Osteocyte (in vitro differentiated cells): ENCODE measurements at places on chromosomes 6 and 20. TPM values are rescaled to one million over a fixed set of nuclear protein-coding genes. Genes with fewer than 3 reads are reported as not detected.

GRCh38 chr20:38764567-38765318 is 16.5 kb downstream of the ACTR5 start:
- no peak for DNase-seq

DNA sequence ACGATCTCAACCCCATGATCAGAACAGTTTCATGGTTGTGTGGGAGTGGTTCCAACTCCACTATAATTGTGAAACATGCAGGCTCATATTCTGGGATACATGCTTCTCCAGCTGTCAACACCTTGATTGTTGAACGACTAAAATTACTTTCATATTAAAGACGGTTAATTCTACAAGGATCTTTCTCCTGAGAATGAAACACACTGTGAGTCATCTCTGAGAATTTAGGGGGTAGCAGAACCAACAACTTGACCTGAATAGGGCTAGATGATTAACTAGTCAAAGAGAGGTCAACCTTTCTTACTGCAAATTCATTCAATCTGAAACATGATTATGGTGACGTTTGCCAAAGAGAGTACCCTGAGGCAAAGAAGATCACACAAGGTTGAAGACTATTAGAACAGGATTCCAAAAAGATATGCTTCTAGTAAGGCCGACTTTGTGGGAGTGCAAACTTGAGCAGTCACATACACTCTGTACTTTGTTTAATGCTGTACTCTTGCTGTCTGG is 175.2 kb upstream of the CITED2 start:
- DNase-seq, result no peak

- DNase-seq, result no peak
Observed at GRCh38 chr6:40456390-40457013, 130.7 kb downstream of the LRFN2 start.

- no peak for DNase-seq
Observed at GRCh38 chr6:128491610-128492206, 28.7 kb downstream of the PTPRK start.

DNA sequence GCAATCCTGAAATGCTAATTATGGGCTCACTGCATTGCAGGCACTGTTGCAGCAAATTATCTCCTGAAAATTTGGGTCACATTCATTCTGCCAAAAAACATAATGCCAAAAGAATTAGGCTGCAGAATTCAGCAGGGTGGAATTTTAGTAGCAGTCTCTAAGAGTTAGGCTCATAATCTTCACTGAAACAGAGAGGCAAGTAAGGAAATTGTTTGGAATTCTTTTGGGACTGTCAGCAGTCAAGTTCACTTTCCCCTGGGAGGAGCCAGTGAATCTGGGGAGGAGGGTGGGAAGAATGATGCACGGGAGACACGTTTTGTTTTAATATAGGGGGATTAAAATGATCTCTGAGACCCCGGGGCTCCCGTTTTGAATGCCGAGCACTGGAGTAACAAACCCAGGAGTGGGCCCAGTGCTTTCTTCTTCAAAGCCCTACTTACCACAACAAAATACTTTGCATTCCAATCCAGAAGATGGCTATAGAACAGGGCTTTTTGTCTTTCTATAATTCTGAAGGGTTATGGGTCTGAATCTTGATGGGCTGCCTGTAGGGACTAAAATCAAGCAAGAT is 44.7 kb downstream of the SOBP start:
- no peak for DNase-seq

DNA sequence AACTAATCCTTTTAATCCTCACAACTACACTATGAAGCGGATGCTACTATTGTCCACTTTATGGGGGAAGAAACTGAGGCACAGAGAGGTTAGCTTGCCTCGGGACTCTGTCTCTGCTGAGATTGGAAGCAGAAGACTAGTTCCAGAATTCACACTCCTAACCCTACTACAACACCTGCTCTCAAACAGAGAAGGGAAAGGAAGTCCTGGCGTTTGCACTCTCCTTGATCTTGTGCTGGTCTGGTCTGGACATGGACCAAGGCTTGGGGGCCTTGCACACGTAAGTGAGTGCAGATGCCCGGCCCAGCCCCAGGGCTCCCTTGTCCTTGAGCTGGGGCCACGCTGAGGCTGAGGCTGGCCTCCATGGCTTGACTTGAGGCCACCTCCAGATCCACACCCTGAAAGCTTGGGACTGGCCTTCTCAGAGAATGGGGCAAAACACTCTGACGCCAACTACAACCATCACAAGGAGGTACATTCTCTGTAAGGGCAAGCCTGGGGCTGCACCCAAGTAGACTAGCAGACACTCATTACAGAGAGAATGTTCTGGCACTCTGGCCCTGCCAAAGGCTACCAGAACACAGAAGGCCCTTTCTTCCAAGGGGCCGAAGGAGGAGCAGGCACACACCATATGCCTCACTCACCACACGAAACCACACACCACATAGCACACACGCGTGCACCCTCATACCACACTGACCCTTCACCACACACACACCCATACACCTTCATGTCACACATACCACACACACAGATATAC is 33.3 kb upstream of the EZR start:
- no peak for DNase-seq

DNA sequence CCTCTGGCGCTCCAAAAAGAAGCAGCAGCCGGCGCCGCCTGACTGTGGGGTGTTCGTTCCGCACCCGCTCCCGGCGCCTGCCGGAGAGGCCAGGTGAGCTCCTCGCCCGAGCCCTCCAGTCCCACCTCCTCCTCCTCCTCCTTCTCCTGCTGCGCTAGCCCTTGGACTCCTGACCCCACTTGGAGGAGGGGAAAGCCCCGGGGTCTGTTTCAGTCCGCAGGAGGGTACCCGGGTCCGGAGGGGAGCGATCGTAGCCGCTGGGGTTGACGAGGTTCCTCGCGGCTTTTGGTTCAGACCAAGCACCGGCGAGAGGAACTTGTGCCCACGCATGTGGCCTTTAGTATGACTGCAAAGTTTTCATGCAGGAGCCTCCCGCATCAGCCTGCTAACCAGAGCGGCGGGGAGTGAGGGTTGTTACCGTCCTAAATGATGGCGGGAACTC is 493 bp downstream of the CRYBG1 start:
- DNase-seq, result no peak

DNA sequence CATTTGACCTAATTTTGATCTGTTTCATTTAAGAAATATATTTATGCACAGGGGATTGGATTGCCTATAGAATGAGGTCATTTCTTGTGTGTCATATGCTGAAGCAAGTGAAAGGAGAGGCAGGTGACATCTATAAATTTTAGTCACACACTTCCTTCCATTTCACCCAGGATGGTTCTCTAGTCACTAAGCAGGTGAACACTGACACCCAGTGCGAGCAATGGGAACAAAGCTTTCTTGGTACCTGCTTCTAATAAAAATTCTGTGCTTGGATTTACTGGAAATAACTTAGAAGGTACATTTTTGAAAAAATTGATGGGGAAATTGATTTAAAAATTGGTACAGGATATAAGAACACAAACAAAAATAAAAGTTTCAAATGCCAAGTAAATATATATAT is 66.9 kb upstream of the MC3R start:
- DNase-seq, result no peak

DNA sequence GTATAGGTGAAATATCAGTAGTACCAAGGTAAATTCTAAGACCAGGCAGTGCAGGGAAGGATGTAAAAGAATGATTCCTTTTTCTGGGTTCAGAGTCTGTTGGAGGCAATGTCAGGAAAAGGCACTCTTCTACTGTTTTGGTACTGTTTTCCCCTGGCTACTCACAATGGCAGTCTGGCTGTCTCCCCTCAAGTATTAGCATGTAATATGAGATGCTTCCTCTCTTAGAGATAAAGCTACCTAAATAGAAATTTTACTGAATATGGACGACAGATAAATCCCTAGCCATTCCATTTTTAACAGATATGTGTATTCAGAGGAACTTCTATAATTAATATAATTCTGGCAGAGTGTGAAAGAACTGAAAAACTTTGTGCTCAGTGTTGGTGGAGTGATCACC is 3.5 kb downstream of the RNF8 start:
- no peak for DNase-seq

GRCh38 chr6:21279619-21280018 is 313.9 kb upstream of the SOX4 start:
- no peak for DNase-seq

GRCh38 chr6:40460380-40460779 is 126.8 kb downstream of the LRFN2 start:
- DNase-seq, result no peak

- DNase-seq, result no peak
Observed at GRCh38 chr20:44761423-44761822, 15.8 kb downstream of the KCNK15 start.

GRCh38 chr6:24272553-24272952 is 85.3 kb downstream of the DCDC2 start:
- DNase-seq, result no peak

- DNase-seq, result no peak
Observed at GRCh38 chr6:66935612-66936011, 1228.6 kb upstream of the EYS start.

DNA sequence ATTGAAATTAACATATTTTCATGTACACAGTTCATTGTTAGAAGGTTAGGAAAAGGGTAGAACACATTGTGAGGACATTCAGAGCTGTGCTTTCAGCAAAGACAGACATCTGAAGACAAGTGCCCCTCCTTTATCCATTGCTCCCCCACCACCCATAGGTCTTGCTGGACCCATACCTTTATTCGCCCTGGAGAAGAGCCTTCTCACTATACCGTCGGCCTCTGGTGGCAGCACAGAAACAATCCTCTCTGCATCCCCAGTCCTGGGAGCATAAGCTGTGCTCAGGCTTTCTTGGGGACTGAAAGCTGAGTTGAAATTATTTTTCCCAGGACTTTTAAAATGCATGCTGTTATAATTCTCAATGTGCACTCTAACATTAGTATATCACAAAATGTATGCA is 372.3 kb downstream of the EPHA7 start:
- DNase-seq, result no peak

- DNase-seq, result no peak
Observed at GRCh38 chr6:42162812-42163211, 10.4 kb upstream of the GUCA1A start.

DNA sequence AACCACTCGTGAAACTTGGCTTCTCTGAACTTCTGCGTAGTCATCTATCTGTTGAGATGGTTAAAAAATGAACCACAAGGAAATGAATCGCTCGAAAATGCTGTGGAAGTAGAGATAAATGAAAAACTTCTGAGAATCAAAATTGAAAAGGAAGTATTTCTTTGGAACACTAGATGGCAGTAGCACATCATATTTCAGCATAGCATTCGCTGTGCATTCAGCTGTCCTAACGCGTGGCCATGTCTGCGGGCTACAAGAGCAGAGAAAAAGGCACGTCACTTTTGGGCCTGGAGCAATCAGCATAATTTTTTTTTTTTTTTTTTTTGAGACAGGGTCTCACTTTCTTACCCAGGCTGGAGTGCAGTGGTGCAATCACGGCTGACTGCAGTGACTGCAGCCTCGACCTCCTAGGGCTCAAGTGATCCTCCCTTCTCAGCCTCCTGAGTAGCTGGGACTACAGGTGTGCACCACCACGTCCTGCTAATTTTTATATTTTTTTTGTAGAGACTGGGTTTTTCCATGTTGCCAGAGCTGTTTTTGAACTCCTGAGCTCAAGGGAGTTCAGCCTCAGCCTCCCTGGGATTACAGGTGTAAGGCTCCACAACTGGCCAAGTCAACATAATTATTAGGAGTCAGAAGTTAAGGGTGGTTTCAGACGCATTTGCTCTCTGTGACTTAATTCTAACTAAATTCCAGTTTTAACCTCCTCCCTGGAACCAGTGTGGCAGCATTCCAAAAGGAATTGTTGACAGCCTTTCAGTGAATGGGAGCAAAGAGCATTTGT is 8.8 kb upstream of the PERP start:
- DNase-seq, result no peak

DNA sequence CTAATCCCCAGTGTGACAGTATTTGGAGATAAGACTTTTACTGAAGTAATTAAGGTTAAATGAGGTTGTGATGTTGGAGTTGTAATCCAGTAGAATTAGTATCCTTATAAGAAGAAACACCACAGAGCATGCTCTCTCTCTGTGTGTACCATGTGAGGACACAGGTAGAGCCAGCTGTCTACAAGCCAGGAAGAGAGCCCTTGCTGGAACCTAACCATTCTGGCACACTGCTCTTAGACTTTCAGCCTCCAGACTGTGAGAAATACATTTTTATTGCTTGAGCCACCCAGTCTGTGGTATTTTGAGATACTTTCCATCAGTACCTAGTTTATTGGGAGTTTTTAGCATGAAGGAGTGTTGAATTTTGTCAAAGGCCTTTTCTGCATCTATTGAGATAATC is 110.2 kb downstream of the PHF3 start:
- DNase-seq, result no peak

GRCh38 chr6:119757467-119757866 is 407.9 kb upstream of the MAN1A1 start:
- DNase-seq, result no peak

DNA sequence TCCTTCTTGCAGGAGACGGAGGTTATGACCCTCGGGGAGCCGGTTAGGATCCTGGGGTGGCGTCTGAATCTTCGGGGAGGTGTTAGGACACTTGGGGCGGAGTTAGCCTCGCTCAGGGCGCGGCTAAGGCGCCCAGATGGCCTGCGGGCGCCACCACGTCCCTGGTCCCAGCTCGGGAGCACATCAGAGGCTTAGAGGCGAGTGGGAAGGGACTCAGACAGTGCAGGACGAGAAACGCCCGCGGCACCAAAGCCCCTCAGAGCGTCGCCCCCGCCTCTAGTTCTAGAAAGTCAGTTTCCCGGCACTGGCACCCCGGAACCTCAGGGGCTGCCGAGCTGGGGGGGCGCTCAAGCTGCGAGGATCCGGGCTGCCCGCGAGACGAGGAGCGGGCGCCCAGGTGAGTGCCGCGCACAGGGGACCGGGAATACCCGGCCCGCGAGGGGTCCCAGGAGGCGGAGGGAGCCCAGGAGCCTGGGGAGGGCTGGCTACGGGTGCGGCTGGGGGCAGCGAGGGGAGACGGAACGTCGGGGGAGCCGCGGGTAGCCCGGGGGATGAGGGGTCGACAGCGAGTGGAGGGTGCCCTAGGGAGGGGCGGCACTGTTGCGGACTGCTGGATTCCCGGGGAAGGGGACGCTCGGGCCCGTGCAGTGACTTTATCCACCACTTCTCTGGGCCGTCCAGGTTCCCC is at the start of gene HCK:
HCK (plus strand) TSS at position 153 of the 688 bp plus-strand sequence.
- no peak for DNase-seq

DNA sequence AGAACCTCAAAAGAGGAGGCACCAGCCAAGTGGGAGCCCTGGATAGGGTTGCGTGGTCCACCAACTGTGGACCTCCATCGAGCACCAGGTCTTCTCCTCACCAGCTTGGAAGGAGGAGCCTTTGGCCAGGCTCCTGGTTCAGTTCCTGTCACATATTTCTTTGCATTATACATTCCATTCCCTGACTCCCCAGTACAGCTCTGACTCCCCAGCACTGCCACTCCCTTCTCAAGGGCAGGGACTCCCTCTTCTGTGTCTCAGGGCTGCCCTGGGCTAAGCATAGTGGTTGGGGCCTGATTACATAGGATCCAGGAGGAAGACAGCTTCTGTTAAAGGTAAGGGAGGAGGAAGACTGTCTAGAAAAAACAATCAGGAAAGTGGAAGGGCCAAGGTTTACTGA is 91.1 kb downstream of the MRPL14 start:
- DNase-seq, result no peak

IP6K3 gene
- total RNA-seq, result 3.0 and 4.0 TPM in 2 replicates

ARHGAP40 gene
- total RNA-seq, result not detected in 2 replicates

CCN2 gene
- total RNA-seq, result 635 and 878 TPM in 2 replicates

SLC2A10 gene
- 21.6 and 24.8 TPM in 2 replicates for total RNA-seq

PRR3 gene
- total RNA-seq, result 12.1 and 17.1 TPM in 2 replicates
